Activated CD4-positive, alpha-beta T cell treated with anti-CD3 and anti-CD28 coated beads, Interleukin-2, amount 50 U/mL, for 1 hour (primary cell): ENCODE measurements at places on chromosomes 12 and 14.

DNA sequence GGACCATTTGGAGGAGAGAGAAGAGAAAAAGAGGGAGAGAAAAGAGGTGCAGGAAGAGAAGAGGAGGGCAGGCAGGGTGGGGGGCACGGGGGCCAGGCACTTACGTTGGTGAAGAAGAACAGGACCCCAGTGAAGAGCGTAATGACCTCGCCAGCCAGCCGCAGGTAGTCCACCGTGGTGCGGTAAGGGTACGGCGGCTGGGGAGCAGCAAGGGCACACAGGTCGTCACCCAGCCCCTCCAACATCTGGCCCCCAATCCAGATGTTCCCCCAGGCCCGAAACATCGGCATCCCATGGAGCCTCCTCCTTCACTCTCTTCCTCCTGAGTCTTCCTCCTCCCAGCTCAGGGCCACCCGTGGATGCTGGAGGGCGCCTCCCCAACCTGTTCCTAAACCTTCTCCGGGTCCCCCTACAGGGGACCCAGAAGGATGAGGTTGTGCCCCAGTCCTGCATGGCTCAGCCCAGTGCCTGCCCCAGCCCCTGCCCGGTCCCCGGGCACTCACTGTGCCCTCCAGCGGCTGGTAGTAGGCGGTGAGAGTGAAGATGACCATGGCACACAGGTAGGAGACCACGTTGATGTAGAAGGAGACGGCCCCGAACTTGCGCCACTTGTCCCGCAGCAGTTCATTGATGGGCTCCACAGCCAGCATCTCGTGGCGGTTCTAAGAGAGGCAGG, 39.2 kb downstream of the TRPV4 start:
- no peak for DNase-seq

DNA sequence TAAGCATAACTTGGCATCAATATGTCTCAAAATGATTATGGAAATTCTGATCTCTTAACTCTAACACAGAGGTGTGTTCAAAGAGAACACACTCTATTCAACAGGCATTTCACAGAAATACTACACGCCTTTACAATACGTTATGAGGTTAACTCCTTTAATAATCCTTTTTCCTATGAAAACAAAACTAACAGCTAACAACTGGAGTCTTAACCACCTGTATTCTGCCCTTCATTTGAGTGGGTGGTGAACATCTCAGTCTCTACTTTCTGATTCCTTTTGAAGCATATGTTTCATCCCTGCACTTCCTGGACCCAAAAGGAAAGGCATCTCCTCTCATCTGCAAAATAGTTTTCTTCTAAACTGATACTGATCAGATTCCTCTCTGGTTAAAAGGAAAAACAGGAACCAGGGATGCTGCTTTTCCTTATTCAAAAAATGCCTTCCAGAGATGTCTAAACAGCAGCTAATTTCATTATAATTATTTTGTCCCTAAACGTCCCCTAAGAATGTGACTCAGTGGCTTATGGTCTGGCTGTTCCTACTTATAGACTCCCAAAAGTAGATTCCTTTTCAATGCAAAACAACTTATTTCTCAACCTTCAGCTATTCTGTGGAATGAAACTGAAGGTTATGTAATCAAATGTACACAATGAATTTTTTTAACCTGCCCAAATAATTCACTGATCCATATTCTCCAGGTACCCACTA, 24.1 kb downstream of the ITPR2 start:
- no peak for DNase-seq

GRCh38 chr14:104136472-104137296, 1.7 kb upstream of the KIF26A start:
- no peak for DNase-seq

GRCh38 chr12:75613981-75614380, 102.6 kb upstream of the KRR1 start:
- no peak for DNase-seq

DNA sequence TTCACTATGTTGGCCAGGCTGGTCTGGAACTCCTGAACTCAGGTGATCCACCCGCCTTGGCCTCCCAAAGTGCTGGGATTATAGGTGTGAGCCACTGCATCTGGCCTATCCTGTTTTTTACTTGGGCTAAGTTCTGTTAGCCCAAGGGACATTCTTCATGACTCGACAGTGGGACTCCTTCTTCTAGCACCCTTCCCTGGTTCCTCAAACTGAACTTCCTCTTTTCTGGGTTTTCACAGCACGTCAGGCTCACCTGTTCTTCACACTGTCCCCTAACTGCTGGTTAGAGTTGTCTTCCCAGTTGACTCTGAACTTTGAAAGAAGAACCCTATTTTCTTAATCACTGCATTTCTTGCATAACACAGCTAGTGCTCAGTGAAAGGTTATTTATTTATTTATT, 22.5 kb downstream of the CABP1 start:
- DNase-seq = no peak

DNA sequence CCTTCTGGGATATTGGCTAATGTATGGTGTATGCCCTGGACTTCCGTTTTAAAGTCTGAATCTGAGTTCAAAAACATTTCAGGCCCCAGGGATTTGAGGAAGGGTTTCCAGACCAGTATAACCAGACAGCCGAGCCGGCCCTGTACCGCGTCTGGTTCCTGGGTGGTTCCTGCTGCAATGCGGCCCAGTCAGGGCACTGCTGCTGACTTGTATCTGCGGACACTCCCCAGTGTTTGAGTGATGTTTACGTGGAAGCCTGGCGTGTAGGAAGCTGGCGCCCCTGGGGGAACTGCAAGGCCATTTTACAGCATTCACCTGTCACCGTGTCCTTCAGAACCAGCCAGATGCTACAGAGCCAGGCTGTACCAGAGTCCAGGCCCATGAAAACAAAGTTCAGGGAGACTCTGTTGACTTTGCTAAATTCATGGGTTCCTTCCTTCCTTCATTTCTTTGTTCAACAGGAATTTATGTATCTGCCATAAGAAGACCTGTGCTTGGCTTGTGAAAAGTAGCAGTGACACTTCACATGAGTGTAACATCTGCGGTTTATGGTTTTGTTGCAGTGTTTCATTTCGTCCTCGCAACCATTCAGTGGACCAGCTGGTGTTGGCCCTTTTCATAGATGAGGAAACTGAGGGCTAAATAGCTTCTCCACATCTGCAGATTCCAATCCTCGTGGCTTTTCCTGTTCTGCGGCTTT, 16.8 kb downstream of the EML1 start:
- DNase-seq = no peak

DNA sequence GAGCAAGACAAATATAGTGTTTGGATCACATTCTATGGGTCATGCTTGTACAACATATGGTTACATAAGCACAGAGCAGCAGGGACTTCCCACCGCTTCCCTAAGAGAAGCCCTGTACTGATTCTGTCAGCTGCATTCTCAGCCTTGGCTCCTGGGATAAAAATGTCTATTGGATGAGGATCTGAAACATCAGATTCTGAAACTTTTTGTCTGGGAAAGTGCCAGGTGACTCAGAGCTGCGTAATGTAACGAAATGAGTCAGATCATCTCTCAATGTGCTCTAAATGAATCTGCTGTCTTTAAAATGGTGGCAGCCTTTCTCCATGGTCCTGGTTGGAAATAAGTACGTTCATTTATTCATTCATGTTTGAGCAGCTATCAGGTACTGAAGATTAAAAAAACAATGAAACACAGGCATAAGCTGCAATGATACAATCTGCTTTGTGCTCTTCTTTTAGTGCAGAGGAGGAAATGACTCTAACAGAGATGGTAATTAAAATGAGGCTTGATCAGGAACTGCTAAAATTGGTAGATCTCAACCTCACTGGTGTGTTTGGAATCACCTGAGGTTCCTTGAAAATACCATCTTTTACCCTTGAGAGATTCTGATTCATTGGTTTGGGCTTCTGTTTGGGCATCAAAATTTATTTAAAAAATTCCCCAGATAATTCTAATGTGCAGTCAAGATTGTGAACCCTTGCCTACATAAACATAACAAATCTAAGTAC, 99.1 kb upstream of the NAP1L1 start:
- no peak for DNase-seq

DNA sequence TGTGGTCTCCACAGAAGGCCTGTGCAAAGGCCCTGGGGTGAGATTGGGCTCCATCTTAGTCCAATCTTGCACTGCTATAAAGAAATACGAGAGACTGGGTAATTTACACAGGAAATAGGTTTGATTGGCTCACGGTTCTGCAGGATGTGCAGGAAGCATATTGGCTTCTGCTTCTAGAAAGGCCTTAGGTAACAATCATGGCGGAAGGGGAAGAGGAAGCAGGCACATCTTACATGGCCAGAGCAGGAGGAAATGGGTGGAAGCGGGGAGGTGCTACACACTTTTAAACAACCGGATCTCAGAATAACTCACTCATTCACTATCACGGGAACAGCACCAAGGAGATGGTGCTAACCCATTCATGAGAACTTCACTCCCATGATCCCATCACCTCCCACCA, 55.4 kb downstream of the FAR2 start:
- DNase-seq = no peak

DNA sequence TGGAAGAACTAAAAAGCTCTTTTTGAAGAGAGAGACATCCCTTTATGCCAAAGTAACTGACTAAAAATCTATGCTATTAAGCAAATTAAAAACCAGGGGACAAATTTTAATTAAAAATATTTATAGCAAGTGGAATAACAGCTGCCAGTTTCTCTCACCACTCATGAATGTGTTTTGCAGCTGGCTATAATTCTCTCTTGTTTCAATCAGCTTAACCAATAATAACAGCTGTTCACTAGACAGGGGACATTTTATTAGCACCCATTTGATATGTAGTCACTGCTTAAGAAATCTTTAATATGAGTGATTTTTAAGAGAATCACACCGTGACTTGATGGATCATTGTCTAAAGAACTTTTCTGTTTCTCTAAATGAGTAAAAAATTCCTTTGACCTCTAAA, 34.2 kb upstream of the KRR1 start:
- DNase-seq = no peak

GRCh38 chr12:124036657-124037109, 63.7 kb downstream of the ZNF664 start:
- peak; percentile 49 for DNase-seq

DNA sequence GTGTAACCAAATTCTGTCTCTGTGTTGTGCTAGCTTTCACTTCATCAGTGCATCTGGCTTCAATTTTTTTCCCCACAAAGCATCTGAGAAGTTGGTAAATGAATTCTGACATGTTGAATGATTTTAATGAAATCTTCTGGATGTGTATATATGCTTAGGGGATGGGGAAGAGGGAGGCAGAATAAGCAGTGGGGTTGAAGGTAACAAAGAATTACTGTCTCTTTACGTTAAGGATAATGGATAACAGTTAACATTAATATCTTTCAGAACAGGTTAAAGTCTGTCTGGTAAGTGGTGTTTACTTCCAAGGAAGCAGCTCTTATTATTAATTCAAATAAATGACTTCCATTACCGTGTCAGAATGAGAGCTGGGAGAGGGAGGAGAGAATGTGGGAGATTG, 261.7 kb downstream of the ERC1 start:
- DNase-seq = no peak

- no peak for DNase-seq
Measured at GRCh38 chr12:107493135-107493494, 192.5 kb upstream of the PWP1 start.

- no peak for DNase-seq
Measured at GRCh38 chr12:59070322-59070933, 150.1 kb upstream of the LRIG3 start.

GRCh38 chr14:90755661-90756304, 60.4 kb downstream of the TTC7B start:
- no peak for DNase-seq

GRCh38 chr12:52673713-52674432, 6.3 kb downstream of the KRT1 start:
- DNase-seq = no peak
